Kasumi-1 (cell line): ENCODE measurements at places on chromosomes 1 and 21.

- DNase-seq, result no peak
Measured at GRCh38 chr1:162656266-162656665, 24.0 kb downstream of the DDR2 start.

GRCh38 chr1:31531177-31531999 lies 44.9 kb upstream of the TINAGL1 start:
- no peak for DNase-seq

DNA sequence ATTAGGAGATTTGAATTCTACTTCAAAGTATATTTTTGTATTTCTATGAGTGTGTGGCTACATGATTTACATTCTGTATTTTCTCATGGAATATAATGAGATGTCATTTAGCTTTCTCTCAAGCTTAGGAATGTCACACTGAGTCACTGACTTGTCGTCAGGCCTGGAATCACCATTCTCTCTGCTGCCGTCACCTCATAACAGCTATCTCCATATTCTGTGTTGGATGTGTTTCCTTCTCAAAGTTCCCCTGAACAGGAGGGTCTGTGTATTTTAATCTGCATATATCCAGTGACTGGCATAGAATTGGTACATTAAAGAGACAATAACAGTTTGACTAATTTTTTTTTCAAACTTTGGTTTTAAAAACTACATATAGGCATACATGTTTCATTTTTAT lies 35.9 kb downstream of the LYPLAL1 start:
- no peak for DNase-seq

- no peak for DNase-seq
Measured at GRCh38 chr1:15246960-15247614, at the start of gene FHAD1. Gene FHAD1 (plus strand): TSS chr1:15247223. CDS start chr1:15251785, 4,562 bp downstream.

DNA sequence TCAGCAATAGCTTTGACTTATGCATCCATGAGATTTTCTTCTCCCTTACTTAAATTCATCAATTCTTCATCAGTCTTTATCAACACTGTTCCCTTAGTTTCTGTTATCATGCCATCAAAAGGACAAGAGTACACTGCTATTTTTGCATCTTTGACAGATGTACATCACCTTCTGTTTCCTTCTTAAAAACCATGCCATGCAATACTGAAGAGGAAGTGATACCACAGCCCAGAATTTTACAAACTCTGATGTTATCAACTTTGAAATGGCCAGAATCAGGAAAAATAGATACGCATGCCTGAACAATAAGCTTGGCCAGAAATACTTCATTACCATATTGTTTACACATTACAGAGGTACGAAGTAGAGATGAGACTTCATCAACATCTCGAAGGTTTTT lies 21.1 kb downstream of the FMO5 start:
- peak; percentile 36 for DNase-seq

- no peak for DNase-seq
Measured at GRCh38 chr1:190147616-190148015, 330.0 kb downstream of the BRINP3 start.

- no peak for DNase-seq
Measured at GRCh38 chr1:247531937-247532336, 4.3 kb downstream of the OR2C3 start.

GRCh38 chr1:110151175-110151669 lies 928 bp downstream of the SLC6A17 start:
- DNase-seq, result no peak
